Motor neuron (in vitro differentiated cells): ENCODE measurements at places on chromosomes 6 and 20.

- peak; percentile 89 for ATAC-seq
Observed at GRCh38 chr20:37986873-37987601, 46.2 kb downstream of the TTI1 start.

DNA sequence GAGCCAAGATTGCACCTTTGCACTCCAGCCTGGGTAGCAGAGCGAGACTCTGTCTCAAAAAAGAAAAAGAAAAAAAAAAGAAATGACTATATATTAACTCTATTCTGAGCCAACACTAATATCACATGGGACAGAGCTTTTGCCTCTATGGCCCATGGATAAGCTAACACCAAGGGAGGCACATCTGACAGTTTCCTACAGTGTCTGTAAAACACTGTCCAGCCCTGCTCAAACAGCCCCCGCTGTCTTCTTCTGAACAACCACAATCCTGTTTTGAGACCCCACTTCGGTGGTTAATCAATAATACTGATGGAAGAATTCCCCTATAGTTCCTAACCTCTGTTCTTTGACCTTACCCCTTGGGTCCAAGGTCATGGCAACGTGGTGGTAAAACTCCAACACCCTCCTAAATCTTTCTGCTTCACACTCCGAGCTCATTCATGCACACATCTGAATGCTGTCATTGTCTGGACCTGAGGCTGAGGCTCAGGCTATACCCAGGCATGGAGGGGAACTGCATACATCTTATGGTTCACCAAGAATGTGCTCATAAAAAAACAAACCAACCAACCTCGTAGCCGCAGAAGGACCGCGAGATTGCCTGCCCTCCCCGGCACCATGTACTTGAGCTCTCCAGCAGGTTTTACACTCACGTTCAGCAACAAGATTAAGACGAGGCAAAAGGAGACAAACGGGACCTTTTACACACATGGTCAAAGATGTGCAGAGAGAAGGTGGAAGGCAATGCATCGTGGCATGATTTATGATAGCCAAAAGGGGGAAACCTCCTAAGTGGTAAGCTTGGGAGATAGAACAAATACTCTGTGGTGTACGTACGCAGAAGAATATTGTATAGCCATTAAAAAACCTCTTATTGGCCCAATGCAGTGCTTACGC is 105.4 kb upstream of the NFATC2 start:
- ATAC-seq: no peak

DNA sequence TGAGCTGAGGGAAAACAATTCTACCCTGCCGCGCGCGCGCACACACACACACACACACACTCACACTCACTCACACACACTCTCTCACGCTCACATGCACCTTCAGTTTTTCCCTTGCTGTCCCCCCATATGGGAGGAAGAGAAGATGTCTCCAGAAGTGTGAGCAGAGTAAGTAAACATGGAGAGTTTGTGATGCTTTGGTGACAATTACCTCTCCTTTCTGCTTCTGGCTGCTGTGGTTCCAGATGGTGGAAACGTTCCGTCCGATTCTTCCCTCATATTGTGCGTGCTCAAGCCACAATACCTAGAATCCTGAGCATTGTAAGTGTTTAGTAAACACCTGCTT is 86.7 kb downstream of the LINC00237 start:
- no peak for ATAC-seq

DNA sequence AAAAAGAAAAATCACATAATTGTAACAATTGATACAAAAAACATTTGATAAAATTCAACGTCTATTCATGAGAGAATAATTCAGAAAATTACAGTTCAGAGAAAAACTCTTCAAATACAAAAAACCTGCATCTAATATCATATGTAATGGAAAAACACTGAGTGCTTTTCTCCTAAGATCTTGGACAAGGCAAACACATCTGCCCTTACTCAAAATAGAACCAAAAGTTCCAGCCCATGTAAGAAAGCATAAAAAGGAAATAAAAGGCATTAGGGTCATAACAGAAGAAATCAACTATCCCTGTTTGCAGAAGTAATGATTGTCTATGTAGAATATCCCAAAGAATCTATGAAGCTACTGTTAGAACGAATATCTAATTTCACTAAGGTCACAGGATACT is 721.4 kb downstream of the RFPL4B start:
- ATAC-seq: no peak

DNA sequence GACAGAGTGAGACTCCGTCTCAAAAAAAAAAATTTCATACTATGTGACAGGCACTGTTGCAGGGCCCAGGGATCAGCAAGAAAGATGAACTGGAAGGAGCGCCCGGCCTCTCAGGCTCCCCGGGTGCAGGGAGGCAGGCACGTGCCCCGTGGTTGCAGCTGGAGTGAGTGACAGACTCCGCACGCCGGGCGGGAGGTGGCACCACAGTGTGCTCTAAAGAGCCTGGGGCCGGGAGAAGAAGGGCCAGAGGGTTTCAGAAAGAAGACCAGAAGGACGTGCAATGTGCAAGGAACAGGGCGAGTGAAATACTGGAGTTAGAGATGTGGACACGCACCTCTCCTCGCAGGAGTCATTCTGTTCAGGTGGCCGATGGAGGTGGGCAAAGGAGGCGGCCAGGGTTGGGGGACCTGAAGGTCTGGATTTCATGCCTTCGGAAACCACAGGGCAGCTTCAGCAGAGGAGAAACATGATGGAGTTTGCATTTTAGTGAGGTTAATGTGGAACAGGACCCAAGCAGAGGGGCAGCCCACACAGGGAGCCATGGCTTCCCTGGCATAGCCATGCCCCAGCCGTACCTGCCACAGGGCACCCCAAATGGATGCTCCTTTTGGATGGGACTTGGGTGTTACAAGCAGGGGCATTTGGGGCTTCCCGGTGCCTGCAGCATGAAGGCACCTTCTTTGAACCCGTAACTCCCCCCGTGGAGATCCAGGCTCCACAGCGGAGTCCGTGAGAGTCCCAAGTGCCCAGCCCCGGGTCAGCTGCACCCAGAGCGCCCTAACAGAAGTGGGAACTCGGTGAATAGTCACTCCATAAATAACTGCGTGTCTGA is 226.2 kb downstream of the ERMARD start:
- no peak for ATAC-seq

DNA sequence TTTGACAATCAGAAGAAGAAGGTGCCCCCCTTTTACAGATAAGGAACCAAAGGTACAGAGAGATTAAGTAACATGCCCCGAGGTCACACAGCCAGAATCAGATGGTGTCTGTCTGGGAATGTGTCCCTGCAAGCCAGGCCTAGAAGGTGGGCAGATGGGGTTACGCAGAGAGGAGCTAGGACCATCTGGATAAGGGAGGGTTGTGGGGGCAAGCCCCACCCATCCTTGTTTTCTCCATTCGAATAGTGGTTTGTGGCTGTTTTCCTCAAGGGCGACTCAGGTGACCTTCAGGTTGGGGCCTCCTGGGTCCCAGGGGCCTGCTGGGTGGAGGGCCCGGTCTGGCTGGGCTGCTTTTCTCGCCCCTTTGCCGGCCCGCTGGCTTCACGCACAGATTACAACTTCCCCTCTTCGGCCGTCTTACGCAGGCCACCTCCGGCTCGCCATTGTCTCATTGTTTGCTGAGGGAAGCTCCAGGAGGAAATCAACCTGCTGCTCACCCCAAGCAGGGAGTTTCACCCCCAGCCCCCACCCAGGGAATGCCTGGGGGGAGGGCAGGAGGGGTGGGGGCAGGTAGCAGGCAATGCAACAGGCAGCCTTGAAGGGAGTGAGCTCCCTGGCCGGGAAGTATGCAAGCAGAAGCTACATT is 30.8 kb upstream of the CSNK2A1 start:
- ATAC-seq: no peak

DNA sequence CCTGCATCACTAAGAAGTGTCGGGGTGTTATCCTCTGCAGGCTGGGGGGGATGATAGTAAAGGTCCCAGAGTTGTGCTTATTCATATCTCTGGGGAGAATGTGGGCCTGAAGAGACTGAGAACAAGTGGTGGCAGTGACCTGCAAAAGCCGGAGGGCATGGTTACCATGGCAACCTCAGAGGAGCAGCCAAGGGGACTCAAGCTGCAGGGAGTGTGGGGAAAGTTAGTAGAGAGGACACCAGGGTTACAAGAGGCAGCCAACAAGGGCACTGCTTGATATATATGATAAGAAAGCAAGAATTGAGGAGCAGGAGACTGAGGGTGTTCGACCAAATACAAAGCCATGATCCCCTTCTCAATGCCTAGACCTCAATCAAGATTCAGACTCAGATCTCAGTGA is 46.1 kb downstream of the HLA-F start:
- no peak for ATAC-seq

DNA sequence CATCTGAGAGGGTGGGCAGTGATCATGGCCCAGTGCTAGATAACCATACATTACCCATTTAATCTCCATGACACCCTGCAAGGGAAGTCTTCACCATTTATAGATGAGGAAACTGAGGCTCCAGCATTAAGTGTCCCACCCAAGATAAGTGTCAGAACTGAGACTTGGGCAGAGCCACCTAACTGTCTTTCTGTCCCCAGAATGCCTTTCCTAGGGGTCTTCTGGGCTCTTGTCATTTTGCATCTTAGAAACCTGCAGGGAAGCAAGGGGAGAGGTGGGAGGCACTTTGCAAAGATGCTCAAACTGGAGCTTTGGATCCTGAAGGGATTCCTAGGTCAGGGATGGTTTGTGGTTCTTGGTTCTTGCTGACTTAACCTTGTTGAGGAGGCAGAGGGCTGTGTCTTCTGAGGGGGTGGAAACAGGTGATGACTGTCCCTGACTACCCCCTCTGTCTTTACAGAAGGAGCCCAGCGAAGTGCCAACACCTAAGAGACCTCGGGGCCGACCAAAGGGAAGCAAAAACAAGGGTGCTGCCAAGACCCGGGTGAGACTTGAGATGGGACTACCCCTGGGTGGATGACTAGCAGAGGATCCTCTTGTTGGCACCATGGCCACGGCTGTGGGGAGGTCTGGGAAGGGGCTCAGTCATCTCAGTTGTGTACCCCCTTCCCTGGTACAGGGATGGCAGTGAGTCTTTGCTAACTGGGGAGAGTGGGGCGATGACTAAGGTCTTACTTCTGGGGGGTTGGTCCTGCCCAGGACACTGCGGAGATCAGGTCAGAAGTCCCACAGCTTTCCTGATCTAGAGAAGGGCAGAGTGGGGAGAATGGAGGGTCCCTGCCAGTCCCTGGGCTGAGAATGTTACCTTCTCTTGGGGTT is 5.8 kb downstream of the HMGA1 start:
- ATAC-seq: no peak

- ATAC-seq: no peak
Observed at GRCh38 chr20:33377366-33377765, 24.0 kb downstream of the CDK5RAP1 start.

DNA sequence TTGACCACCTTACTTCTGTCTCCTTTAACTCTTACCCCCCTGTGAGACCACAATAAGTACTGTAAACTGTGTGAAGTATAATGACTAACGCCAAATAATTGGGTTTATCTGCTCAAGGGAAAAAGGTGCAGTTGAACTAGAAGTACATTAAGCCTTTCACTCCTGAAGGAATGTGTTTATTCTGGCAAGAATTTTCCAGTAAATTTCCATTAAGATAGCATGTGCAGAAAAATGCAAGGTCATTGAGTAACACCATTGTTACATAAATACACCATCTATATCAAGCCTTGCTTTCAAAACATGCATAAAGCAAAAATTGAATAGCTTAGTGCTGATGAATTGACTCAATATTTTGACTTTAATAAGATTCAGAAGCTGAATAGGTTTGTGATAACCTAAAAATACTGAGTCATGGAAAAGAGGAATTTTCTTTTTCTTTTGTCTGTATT is 65.4 kb downstream of the ARHGAP18 start:
- peak; percentile 44 for ATAC-seq

- ATAC-seq: peak; percentile 98
Observed at GRCh38 chr6:7505189-7505699, 36.2 kb upstream of the DSP start.

DNA sequence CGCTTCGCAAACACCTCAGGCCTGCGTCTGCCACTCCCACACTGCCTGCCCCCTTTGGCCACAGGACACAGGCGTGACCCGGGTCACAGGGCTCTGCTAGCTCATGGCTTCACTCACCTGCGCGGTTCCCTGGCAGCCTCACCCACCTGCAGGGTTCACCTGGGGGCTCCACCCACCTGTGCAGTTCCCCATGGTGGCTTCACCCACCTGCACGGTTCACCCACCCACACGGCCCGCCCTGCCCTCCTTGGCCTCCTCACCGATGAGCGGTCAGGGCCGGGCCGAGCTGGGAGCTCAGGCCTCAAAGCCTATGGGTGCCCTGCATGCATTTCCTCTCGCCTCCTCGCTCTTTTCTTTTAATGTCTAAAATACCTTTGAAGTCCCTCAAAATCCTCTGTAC is 54.7 kb downstream of the SMOC2 start:
- no peak for ATAC-seq

DNA sequence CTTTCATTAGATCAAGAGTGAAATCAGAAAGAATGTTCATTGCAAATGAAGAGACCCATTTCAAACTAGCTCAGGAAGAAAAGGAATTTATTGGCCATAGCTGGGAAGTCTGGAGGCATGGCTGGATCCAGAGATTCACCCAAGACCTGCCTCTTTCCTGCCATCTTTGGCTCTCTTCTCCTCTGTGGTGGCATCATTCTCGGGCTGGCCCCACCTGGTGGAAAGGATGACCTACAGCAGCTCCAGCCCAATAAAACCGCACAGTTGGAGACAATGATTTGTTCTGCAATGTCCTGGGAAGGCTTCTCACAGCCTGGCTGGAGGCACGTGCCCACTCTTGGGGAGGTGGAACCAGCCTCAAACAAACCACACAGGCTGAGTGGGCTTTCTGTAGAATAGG is 18.1 kb upstream of the FERMT1 start:
- peak; percentile 62 for ATAC-seq

GRCh38 chr6:31035862-31036497 is 25.7 kb downstream of the MUC22 start:
- no peak for ATAC-seq

- no peak for ATAC-seq
Observed at GRCh38 chr6:137848672-137849071, 18.4 kb upstream of the TNFAIP3 start.

- ATAC-seq: no peak
Observed at GRCh38 chr20:63877755-63878470, 12.8 kb downstream of the TPD52L2 start.

GRCh38 chr6:44676246-44676790 is 288.8 kb downstream of the CDC5L start:
- no peak for ATAC-seq

- no peak for ATAC-seq
Observed at GRCh38 chr6:247351-247750, 44.9 kb upstream of the DUSP22 start.

GRCh38 chr20:62128502-62128901 is 6.2 kb downstream of the LSM14B start:
- no peak for ATAC-seq

- no peak for ATAC-seq
Observed at GRCh38 chr20:6702144-6702543, 65.3 kb upstream of the BMP2 start.

GRCh38 chr20:13333793-13334192 is 112.7 kb downstream of the ISM1 start:
- ATAC-seq: no peak

- peak; percentile 96 for ATAC-seq
Observed at GRCh38 chr6:41318654-41319565, 16.5 kb upstream of the NCR2 start.
